Hindlimb muscle (tissue), 1 donor: ENCODE measurements at places on chromosomes 6 and 20. TPM values are rescaled to one million over a fixed set of nuclear protein-coding genes. Genes with fewer than 3 reads are reported as not detected.

The IRAK1BP1 gene
- 3.4 TPM for polyA plus RNA-seq

The HLA-DPA1 gene
- polyA plus RNA-seq = 34.8 TPM

- DNase-seq = no peak
Measured at GRCh38 chr6:9520417-9521151, 894.3 kb downstream of the TFAP2A start.

- peak; percentile 55 for DNase-seq
Measured at GRCh38 chr6:57262488-57262887, 40.4 kb upstream of the RAB23 start.

- DNase-seq = no peak
Measured at GRCh38 chr6:41226752-41227151, 1.4 kb upstream of the TREML4 start.

The DDX39B gene
- polyA plus RNA-seq = 420 TPM

The C4B gene
- 67.2 TPM for polyA plus RNA-seq

DNA sequence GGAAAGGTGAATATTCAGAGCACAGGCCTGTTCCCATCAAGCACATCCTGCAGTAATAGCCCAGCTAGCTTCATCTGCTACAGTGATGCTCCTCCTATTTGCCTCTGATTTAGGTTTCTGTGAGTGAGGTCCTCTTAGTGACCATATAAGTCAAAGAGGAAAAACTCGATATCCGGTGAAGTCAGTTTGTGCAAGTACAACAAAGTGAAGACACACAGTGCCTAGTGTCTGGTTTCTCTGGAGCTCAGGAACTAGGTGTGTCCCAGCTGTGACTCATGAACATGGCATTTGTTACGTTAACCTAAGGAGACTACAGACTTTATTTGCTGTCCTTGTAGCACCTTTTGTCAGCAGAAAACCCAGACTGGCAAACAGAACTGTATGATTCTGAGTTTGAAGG is 33.9 kb downstream of the EDN1 start:
- DNase-seq = no peak
